Nephron progenitor cell (in vitro differentiated cells): ENCODE measurements at places on chromosomes 11 and 22.

GRCh38 chr11:37881741-37882140 lies 1283.7 kb upstream of the RAG2 start:
- no peak for DNase-seq

DNA sequence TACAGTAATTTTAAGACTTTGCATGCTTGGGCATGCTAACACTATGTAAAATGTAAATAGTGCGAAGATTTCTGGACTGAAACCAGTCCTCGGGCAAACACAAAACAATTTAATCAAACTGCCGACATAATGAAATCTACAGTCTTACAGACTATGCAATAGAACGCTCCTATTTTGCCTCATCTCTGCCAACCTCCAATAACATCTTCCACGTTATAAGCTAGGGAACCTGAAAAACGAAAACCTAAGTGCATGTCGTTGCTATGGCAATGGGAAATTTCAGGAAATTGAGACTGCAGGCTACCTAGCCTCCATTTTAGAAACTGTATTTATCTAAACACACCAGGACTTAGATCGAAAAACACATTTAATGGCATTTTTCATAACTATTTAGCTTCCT lies 1.1 kb downstream of the CSTF3 start:
- DNase-seq = no peak

DNA sequence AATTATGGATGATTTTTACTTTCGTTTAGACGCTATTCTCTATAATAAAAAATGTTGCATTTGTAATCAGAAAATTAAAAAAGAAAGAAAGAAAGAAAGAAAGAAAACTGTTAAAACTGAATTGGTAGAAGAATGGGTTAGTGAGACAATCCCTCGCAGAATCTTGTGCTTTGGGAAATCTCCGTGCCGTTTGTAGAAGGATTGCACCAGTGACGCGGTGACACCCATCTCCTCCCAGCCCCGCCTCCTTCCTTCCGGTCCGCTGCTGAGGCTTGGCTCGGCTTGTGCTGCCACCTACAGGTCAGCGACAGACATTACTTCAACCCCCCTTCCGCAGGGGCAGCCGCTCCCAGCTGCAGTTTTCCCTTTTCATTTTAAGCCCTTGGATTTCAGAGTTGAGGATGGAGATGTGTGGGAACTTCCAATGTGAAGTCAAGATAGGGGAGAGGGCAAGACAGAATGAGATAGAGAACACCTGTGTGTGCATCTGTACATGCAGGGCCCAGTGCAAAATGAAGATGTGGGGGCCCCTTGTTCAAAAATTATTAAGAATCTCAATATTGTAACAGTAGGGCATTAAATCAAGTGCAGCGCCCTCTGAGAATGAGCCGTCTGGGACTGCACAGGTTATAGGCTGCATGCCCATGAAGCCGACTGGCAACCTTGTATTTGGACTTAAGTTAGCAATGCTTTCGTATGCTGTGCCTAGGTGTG lies 41.1 kb downstream of the TST start:
- peak; percentile 92 for DNase-seq

- DNase-seq = no peak
These were observed 234 bp downstream of the SESN3 start for GRCh38 chr11:95230810-95231126.

GRCh38 chr11:30741039-30741550 lies 154.9 kb upstream of the MPPED2 start:
- no peak for DNase-seq

DNA sequence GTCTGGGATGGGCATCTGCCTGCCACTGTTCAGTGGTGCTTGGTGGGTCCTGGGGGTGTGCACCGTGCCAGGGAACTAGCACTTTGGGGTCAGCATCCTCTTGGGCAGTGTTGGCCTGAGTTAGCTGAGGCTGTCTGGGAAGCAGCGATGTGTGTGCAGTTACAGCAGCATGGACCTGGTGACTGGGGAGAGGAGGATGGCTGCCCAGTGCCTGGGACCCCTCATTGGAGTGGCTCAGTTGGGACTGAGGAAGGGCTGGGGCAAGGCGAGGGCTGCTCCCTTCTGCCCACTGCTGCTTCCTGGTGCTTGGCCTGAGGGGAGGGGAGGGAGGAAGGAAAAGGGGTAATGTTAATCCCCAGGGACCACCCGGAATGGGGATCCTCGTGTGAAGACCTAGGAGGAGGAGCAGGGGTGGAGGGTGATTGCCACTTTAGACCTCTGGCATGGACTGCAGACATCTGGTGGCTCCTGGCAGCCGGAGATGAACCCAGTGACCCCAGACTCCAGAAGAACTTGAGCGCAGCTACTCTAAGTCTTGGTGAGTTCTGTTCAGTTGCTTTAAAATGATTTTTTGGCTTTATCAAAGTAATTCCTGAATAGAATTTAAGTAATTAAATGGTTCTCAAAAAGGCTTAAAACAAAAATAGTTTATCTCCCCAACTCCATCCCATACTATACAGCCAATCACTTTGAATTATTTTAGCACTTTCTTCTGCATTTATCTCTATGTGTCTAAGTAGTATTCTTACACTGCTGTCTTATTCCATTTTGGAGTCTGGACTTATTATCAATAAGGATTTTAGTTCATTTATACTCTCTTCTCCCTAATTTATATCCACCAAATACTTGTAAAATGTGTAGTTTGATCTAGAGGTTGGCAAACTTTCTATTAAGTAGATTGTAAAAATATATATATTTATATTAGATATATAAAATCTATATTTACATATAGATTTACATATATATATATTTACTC lies 15.4 kb upstream of the TMEM191C start:
- DNase-seq = no peak

GRCh38 chr22:30304495-30305244 lies 15.4 kb upstream of the CASTOR1 start:
- no peak for DNase-seq

DNA sequence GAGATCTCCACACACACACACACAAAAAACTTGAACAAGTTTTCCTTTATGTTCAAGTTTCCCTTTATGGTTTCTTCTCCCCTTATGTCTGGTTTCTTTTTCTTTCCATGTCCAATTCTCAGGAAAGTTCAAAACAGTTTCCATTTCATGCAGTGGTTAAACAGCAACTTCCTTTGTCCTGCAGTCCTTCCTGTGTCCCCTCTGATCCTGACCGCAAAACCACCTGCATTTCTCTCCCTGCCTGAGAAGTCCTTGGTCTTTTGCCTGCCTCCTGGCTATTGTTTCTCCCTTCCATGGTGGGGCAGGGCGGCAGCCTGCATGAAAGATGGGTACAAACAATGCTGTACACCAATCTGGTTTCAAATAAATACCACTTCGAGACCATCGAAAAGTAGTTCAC lies 58.3 kb upstream of the SORL1 start:
- DNase-seq = no peak

DNA sequence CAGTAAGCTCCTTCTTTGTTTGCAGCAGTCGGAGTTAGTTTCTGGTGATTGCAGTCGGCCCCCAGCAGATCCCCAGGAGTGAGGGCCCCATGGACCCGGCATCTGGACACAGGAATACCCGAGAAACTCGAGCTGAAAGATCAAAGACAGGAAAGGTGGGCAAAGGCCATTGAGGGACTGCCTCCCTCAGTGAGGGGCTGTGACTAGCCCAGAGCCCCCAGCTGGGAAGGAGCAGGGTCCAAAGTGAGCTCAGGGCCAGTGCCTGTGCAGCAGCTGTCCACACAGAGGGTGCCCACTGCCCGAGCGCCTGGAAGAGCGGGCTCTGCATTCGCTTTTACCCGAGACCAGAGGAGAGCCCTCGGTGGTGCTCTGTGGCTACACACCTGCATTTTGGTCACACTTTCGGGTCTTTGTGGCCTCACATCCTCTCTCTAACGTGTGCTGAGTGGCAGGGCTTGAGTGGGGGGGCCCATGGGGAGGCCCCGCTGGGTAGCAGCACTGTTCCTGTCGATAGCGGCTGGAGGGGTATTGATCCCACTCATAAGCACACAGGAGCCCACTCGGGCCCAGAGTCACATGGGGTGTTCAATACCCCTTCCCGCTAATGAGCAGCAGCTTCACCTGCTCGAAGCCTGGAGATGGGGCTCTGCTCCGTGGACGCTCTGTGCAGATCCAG lies 532.9 kb downstream of the TBC1D22A start:
- DNase-seq = no peak

GRCh38 chr11:32643526-32643925 lies 59.9 kb downstream of the EIF3M start:
- DNase-seq = no peak

GRCh38 chr11:115894176-115894575 lies 390.0 kb upstream of the CADM1 start:
- no peak for DNase-seq

DNA sequence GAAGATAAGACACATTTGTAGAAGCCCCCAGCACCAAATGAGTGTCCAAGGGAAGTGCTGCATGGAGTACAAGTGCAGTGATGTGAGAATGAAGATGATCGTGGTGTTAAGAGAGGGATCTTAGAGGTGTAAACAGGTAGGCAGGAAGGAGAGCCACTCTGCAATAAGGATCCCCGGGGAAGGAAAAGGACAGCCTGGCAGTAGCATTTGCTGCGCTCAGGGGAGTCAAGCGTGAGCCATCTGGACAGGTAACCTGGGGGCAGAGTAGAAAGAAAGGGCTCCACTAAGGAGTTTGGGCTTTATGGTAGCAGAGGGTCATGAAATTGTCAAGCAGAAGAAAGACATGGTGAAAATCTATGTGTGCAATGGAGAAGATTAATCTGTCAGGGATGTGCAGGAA lies 587.2 kb downstream of the BUD13 start:
- DNase-seq = no peak

- no peak for DNase-seq
These were observed 36.9 kb downstream of the DGCR2 start for GRCh38 chr22:19085233-19085718.

DNA sequence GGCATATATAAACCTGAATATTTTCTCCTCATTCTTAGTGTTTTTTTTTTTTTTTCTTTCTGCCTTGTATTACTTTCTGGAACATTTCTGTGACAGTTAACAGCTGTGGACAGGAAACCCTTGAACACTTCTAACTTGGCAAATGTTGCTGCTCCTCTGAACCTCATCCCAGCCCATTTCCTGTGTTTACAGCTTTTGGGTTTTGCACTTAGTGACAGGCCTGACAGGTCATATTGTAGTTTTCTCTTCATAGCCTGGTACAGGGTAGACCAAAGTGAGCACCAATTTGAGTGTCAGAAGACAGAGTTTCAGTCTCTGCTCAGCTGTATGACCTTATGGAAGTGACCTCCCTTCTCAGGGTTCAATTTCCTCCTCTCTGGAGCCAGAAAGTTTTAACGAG lies 91.6 kb downstream of the STIM1 start:
- no peak for DNase-seq

DNA sequence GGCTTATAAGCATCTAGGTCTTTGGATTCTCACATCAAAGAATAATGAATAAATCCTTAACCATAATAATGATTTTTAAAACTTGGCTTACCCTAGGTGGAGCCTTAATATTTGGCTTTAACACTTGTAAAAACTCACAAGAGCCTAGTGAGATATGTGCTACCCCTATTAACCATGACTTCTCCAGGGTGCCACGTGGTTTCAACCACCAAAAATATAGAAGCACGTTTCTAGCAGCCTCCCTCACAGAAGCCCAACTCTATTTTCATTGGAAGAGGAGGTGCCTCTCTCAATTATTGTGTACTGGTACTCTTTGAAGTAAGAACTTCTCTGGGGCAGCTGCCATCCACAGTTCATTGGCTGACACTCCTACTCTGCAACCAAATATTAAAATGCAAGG lies 46.5 kb upstream of the GDPD4 start:
- DNase-seq = no peak

DNA sequence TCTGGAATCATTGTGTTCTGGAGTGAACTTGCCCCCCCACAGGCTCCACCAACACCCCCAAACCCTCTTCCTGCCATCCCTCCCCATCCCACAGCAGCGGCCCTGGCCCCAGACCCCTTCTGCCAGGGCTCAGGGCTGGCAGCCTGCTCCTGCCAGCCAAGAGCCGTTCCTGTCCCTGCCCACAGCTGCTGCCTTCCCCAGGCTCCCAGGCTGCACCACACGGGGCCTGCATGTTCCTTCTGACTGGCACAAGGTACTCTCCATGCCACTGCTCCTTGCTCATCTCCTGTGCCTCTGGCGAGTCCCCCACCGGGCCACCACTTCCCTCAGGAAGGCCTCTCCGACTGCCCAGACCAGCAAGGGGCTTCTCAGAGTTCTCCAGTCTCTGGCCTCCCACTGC lies 4.9 kb downstream of the GP1BB start:
- DNase-seq = no peak

- no peak for DNase-seq
These were observed 68.1 kb downstream of the UBASH3B start for GRCh38 chr11:122723576-122723975.

DNA sequence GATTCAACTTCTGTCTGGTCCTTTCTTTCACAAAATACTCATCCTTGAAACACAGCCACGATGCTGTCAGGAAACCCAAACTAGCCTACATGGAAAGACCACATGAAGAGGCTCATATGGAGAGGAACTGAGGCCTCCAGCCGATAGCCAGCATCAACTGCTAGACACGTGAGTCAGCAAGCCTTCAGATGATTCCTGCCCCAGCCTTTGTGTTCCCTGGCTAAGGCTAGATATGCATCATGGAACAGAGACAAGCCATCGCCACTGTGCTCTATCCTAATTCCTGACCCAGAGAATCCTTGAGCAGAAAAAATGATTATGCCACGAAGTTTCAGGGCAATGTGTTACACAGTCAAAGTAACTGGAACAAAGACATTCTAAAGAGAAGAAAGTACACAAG lies 75.5 kb downstream of the ENTHD1 start:
- no peak for DNase-seq

GRCh38 chr22:36461665-36462649 lies 19.5 kb downstream of the TXN2 start:
- DNase-seq = peak; percentile 46

- no peak for DNase-seq
These were observed 32.3 kb downstream of the AMOTL1 start for GRCh38 chr11:94800414-94800813.

GRCh38 chr11:78315724-78316123 lies 101.9 kb downstream of the GAB2 start:
- DNase-seq = no peak

DNA sequence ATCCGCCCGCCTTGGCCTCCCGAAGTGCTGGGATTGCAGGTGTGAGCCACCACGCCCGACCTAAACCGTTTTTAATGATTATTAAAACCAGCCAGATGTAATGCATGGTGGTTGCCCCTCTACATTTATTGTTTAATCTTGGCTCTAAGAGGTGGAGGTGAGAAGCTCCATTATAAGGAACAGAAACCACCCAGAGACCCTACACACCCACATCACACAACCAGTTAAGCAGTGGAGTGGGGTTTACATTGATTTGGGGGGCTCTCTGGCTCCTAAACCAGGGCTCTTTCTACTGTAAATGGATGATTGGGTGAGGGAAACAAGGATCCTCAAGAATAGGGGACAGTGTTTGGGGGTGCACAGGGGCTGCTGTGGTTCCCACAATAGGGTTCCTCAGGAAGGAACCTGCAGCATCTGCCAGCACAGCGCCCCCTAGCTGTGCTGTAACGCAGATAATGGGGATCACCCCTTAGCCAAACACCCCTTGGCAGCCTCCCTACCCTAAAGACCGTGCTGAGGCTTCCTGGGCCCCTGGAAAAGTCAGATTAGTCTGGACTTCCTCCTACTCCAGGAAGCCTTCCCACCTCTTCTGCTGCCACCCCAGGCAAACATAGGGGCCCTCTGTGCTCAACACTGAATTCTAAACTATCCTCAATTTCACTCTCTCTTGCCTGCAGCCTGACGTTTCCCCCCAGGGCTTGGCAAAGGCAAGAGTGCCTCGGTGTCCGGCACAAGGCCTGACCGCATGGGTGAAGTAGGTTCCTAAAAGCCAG lies 2.4 kb downstream of the MPST start:
- peak; percentile 56 for DNase-seq
